ENCODE measurements at places on chromosomes 13 and 19. TPM values are rescaled to one million over a fixed set of nuclear protein-coding genes. Genes with fewer than 3 reads are reported as not detected.

The WTIP gene
- total RNA-seq, result 17.0 TPM

The SYCN gene
- total RNA-seq, result not detected

The GFY gene
- not detected for total RNA-seq

The ZMYM5 gene
- 13.8 TPM for total RNA-seq

The OBI1 gene
- 26.1 TPM for total RNA-seq

The CCDC70 gene
- not detected for total RNA-seq

The KLK6 gene
- total RNA-seq, result 2.5 TPM

The ZNF439 gene
- 6.6 TPM for total RNA-seq

The C1QTNF9 gene
- total RNA-seq, result not detected

The CYP2B6 gene
- not detected for total RNA-seq

The IGFL2 gene
- total RNA-seq, result not detected

The LSR gene
- total RNA-seq, result 3.5 TPM

The CACNG6 gene
- 0.77 TPM for total RNA-seq

The SYT3 gene
- total RNA-seq, result 1.4 TPM

The ATXN8OS gene
- not detected for total RNA-seq

The ADGRE2 gene
- total RNA-seq, result not detected

The FCER2 gene
- total RNA-seq, result not detected

The DUS3L gene
- 65.1 TPM for total RNA-seq

The CEACAM3 gene
- total RNA-seq, result not detected

The TNFSF9 gene
- 1.4 TPM for total RNA-seq

The CGB8 gene
- not detected for total RNA-seq

The FGF21 gene
- total RNA-seq, result not detected

The SSC5D gene
- total RNA-seq, result 1.5 TPM

The ZNF98 gene
- not detected for total RNA-seq

The NLRP4 gene
- total RNA-seq, result not detected

The SHISA7 gene
- total RNA-seq, result 0.59 TPM
